A673 (cell line): ENCODE measurements at places on chromosomes 5 and 9. TPM values are rescaled to one million over a fixed set of nuclear protein-coding genes. Genes with fewer than 3 reads are reported as not detected.

DNA sequence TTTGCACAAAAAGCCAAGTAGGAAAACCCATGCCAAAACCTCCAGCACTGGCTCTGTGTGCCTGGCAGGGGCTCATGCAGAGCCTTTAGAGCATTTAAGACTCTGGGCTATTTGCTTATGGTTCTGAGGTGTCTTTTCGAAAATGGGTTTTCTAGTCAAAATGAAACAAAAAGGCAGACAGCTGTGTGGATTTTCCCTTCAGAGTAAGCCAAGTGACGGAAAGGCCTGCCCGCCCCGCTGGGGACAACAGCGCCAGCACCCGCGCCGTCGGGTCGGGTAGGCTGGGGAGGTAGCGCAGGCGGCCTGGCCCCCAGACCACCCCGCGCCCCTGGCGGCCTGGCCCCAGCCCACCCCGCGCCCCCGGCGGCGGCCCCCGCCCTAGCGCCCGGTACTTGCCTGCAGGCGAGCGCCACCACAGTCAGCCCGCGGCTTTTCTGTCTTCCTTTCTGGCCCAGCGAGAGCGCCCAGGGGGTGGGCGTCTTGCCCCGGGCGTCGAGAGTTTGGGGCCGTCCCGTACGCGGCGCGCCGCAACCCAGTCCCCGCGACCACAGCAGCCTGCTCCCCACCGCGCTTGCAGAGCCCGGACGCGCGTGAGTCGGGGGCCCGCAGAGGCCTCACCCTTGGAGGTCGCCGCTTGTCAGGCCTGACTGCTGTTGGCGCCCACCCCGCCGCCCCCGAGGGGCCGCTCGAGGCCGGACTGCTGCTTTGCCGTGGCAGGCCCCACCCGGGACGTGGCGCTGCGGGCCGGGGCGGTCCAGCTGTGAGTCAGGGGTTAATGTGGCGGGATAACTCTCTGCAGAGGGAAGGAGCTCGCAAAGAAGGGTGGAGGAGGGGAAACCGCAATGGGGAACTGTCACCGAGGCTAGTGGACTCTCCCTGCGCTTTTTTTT lies at the start of gene TICAM2:
TICAM2 (minus strand) TSS at position 779 of the 890 bp plus-strand sequence. CDS start 21,223 bp downstream, outside the sequence.
- peak; percentile 54 for DNase-seq

DNA sequence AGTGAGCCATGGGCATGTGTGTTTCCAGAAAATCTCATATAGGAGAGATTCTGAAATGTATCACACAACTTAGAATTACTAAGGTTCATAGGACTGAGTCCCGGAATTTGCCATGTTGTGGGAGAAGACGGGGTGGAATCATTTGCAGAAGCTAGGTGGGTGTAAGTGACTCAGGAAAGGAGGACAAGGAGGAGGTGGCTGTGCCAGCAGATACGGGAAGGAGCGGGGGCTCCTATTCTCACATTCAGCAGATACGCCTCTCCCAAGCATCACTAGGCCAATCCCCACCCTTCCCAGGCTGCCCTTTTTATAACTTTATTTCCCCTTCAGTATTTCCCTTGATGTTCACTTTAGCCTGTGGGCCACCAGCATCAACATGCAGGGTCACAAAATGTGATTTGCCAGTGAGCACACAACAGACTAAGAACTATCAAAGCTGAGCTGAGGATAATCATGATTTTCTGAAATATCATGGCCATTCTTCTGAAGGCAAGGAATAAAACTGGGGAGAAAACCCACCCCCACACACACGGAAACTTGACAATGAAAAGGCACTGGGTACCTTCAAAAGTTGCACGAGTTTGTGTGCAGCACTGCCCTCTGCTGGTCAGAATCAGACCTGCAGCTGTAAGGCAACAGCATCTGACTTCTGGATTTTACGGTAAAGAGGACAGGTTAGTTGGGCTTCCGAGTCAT lies 133.2 kb downstream of the MTX3 start:
- peak; percentile 72 for DNase-seq

DNA sequence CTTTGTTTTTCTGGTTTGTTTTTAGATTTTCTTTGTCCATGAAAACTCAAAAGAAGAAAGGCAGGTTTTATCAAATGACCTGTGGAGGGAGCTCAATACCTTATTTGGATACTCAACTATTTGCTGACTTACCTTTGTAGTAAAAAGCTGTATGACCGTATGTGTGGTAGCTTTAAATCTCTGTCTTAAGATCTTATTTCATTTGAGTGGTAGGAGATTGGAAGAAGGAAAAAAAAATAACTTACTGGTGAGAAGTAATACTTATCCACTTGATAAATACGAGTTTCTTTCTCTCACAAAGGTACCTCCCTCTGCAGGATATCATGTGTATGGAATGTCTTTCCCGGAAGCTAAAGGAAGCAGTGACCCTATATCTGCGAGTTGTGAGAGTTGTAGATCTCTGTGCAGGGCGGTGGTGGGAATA lies 15.0 kb downstream of the FBXO38 start:
- DNase-seq: no peak

Gene SPINK7
- total RNA-seq: not detected in 2 replicates

Gene PIP5KL1
- 2.6 and 3.9 TPM in 2 replicates for total RNA-seq

GRCh38 chr5:41435276-41435675 lies 75.1 kb downstream of the PLCXD3 start:
- DNase-seq: no peak

DNA sequence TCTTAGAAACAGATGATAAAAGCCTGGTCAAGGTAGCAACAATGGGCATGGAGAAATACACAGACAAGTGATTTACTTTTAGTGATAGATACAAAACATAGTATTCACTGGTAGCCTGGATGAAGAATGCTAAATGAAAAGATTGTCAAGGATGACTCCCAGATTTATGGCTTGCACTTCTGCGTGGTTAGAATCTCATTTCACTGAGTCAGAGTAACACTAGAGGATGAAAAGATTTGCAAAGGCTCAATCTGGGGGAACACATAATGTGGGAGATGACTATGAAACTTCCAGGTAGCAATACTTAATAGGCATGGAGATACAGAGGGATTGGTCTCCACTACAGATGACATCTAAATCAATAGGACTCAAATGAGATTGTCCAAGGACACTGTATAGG lies 38.4 kb downstream of the AGTPBP1 start:
- no peak for DNase-seq
